Dorsolateral prefrontal cortex (tissue), 122 donors: ENCODE measurements at places on chromosomes 11 and 22. TPM values are rescaled to one million over a fixed set of nuclear protein-coding genes. Genes with fewer than 3 reads are reported as not detected.
A peak's percentile ranks its signal among the peaks of the same experiment; 100 is the strongest.

DNA sequence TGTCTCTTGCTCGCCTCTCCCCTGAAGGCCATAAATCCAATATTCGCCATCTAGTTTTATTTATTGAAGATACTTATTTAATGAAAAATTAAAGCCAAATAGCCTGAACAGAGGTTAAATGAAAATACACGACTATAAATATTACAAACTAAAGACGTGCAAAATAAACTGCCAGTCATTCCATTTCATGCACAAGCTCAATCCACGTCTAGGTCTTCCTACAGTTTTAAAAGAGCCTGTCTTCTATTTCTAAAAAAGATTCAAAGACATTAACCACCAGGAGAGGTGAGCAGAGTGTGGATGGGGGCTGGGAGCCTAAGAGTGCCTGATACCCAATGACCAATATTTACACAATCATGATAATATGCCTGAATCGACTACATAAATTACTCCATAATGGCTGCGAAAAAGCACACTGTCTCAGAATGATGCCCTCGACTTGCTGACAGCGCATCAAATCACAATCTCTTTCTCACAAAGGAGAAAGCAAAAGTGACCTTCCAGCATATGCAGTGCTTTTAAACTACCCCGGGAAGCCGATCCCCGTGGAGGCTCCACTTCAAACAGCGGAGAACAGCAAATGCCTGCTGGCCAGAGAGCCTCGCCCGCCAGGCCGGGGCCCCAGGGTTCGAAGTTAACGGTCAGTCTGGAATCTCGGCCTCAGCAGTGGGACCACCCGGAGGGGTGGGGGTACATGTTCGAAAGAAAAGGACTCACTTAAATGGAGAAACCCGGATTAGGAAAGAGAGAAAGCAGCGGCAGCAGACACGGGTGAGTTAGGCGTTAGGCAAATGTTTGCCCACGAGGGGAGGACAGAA is 1.7 kb downstream of the FCHSD2 start:
- peak; percentile 30 for DNase-seq

DNA sequence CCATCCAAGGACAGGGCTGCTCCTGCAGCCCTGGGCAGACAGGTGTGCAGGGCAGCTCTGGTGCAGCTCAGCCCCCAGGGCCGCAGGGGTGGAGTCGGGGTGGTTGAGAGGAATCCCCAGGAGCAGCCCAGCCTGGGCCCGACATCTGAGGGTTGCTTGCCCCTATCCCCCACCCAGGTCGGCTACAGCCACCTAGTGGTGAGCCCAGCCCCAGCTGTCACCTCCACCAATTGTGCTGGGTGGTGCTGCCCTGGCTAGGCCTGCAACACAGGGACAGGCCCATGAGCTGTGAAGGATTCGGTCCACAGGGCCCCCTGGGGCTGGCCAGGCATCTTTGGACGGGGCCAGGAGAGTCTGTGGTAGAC is 29.6 kb downstream of the RTN4R start:
- no peak for DNase-seq

DNA sequence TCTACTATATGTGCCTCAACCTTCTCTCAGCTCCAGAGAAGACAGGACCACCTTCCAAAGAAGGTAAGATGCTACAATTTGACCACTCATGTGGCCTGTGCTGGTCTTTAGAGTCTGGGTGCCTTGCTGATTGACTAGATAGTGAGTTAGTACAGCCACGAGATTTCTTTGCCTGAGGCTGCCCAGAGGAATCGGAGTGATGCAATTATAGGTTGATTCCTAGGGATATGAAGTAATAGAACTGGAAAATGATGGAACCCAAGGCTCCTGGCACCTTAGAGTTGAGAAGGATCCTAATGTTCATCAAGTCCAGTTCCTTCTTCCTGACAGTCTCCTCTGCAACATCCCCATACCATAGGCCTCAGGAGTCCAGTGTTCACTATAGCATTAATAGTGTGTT is 46.5 kb upstream of the CCDC134 start:
- no peak for DNase-seq

DNA sequence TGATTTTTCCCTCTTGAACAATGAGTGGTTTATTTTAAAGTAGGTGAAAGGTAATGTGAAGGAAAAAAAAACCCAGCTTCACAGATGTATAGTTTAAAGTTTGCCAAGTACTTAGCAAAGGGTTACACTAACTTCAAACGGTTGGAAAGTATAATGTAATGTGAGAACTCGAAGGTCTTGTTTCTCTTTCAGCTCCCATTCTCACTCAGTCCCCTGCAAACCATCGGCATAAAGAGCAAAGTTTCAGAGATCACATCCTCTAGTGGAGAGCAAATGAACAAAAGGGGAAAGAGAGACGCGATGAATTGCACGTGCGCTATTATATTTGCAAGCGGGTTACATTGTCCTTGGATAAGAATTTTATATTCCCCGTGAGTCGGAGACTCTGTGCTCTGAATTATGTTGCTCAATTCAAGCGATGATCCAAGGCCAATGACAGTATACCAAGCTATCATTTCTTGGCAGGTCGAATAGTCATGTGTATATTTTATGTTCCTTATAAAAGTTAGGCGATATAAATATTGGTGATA is 37.6 kb upstream of the BIRC3 start:
- no peak for DNase-seq

The PKP3 gene
- total RNA-seq = 2.5 TPM

DNA sequence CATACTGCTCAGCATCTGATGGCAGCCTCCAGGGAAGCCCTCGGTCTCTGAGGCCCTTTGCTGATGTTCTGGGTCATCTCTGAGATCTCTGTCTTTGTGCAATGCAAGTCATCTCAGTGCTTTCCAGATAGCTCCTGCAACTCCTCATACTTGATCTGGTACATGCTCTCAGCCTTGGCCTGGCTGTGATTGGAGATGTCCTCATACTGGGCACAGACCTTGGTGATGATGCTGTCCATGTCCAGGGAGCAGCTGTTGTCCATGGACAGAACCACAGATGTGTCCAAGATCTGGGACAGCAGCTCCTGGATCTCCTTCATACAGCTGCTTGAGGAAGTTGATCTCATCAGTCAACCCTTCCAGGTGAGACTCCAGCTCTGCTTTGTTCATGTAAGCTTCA is 69.1 kb downstream of the SIK2 start:
- DNase-seq = no peak

The ARHGEF17 gene
- total RNA-seq = 99.3 TPM

GRCh38 chr22:23072911-23073491 is 2.7 kb downstream of the GNAZ start:
- peak; percentile 37 for DNase-seq

DNA sequence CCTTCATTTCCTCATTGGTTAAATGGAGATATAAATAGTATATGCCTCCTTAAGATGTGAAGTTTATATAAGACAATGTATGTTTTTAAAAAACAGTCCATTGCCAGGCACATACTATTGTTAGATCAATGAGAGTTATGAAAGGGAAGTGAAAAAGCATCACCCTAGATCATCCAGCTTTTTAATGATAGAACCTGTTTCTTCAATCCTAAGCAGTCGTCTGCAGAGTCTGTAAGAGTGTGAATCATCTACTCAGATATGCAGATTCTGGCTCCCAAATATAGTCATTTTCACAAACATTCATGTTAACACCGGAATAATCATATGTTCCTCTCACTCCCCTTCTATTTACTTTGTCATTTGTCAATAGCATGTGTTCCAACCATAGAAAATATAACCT is 65.3 kb upstream of the SLN start:
- DNase-seq = no peak

The DDI1 gene
- not detected for total RNA-seq

DNA sequence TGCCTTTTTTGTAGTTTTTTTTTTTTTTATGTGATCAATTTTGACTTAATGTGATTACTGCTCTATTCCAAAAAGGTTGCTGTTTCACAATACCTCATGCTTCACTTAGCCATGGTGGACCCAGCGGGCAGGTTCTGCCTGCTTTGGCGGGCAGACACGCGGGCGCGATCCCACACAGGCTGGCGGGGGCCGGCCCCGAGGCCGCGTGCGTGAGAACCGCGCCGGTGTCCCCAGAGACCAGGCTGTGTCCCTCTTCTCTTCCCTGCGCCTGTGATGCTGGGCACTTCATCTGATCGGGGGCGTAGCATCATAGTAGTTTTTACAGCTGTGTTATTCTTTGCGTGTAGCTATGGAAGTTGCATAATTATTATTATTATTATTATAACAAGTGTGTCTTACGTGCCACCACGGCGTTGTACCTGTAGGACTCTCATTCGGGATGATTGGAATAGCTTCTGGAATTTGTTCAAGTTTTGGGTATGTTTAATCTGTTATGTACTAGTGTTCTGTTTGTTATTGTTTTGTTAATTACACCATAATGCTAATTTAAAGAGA is 12.5 kb downstream of the CCND1 start:
- no peak for DNase-seq

- no peak for DNase-seq
These were observed 179.8 kb upstream of the MTMR2 start for GRCh38 chr11:96103721-96104120.

GRCh38 chr22:23110190-23110921 is 31.4 kb downstream of the RSPH14 start:
- DNase-seq = no peak

The ELF5 gene
- not detected for total RNA-seq

DNA sequence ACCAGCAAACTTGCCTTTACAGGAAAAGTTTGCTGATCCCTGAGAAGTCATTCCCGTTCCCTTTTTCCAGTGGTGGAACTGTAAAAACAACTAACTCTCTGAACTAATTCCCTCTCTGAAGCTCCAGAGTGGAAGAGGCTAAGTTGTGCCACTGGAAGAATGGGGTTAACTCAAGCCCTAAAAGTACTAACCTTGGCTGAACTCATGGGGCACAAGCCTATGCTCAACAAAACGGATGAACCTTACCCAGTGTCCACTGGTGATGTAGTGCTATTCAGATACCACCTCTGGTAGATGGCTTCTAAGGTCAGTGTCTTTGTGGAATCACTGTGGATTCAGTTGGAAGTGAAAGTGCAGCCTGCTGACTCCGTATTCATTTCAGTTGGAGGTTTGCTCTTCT is 59.9 kb upstream of the GNAZ start:
- no peak for DNase-seq

The MS4A6A gene
- 18.9 TPM for total RNA-seq

- no peak for DNase-seq
These were observed 555 bp downstream of the TP53I11 start for GRCh38 chr11:44950031-44950624.

- DNase-seq = no peak
These were observed 203.7 kb upstream of the MTMR2 start for GRCh38 chr11:96127596-96127959.

DNA sequence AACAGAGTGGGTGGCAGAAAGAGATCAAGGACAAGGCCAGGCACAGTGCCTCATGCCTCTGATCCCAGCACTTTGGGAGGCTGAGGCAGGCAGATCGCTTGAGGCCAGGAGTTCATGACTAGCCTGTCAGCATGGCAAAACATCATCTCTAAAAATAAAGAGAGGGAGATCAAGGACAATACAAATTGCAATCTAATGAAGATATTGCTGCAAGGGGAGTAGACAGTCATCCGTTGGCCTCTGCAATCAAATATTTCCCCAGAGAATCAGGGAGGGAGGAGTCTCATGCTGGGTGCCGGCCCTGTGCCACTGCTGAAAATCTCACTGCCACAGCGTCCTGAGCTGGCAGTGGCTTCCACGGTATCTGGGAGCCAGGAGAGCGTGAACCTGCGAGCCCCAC is 19.4 kb upstream of the IL17RA start:
- no peak for DNase-seq

DNA sequence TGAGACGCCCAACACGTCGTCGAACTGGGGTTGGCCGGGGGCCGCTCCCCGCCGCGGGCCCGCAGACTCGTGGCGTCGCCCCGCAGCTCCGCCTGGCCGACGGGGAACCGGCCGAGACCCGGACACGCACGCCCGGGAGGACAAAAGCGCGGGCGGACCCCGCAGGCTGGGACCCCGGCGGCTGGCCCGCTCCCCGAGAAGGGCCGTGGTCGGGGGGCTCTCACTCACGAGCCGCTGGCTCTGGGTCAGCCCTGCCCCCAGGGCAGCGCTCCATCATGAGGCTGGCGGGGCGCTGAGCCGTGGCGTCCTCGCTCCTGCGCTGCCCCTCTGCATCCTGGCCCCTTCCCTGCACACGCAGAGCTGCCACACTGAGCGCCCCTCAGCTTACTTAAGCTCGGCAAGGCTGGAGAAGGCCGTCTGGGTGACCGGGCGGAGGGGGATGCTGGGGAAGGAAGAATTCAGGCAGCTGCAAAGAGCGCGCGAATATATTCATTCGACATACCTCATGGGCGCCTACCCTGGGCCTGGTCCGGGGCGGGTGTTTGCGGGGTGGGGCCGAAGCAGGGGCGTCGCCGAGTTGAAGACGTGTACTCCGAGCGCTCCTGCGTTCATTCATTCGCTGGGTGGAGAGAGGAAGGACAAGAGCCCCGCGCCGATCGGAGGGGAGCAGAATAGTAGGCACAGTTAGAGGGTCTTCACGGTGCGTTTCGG is 579 bp upstream of the CYB5R2 start:
- DNase-seq = no peak

The DGKZ gene
- total RNA-seq = 295 TPM

- DNase-seq = peak; percentile 77
These were observed 565 bp downstream of the GAS2L1 start for GRCh38 chr22:29306835-29307595.

DNA sequence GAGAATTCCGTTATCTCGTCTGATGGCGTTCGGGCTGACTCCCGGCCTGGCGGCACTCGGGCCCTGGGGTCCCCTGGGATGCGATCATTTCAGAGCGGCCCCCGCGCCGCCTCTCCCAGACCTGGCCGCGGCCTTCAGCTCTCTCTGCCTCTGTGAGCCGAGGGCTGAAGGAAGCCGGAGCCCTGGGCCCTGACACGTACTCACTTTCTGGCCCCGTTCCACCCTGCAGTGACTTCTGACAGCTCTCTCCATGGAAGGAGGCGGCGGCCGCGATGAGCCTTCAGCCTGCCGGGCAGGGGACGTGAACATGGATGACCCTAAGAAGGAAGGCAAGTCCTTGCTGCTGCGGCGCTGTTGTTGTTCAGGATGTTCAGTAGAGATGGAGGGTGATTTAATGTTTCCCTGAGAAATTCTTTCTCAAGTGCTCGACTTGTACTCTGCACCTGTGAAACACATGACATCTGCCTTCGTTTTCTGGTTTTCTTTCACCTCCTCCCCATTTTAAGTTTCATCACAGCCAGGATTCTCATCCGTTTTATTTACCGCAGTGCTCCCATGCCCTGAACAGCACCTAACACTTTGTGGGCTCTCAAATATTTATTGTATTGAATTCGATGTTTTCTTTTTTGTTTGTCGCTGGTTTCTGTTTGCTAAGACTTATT is 612 bp downstream of the GTSE1 start:
- DNase-seq = no peak

- no peak for DNase-seq
These were observed 18.0 kb downstream of the PTPRJ start for GRCh38 chr11:47998345-47998732.

- DNase-seq = no peak
These were observed 547.6 kb downstream of the INSC start for GRCh38 chr11:15662285-15662684.

The OR2AG2 gene
- 0.52 TPM for total RNA-seq

GRCh38 chr11:65421794-65422632 is 585 bp upstream of the NEAT1 start:
- DNase-seq = peak; percentile 94

GRCh38 chr11:116309446-116309845 is 463.3 kb downstream of the BUD13 start:
- DNase-seq = no peak

- DNase-seq = no peak
These were observed 1.3 kb upstream of the PPP2R5B start for GRCh38 chr11:64923151-64923661.
